Suppressor macrophage treated with lipopolysaccharide for 1 hour (primary cell): ENCODE measurements at places on chromosomes 12 and 14.

GRCh38 chr14:30355431-30355913 lies 203.5 kb upstream of the G2E3 start:
- DNase-seq: no peak

DNA sequence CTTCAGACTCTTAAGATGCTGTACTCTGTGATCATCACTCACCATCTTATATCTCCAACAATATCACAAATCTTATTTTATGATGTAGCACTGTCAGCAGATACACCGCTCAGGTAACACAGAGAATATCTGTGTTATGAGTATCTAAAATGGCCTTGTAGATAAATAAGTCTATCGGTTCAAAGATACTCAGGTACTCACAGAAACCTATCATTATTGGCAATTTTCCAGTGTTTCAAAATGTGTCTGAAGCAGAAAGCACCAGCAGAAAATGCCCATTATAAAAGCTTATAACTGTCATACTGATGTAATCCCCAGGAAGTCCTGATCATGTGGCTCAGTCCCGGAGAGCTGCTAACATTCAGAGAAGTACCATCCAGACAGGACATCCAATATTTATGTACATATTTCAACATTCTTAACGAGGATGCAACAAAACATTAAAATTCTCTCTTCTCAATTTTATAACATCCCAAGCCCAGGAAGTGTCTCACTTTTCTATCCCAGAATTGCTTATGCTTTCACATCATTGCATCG lies 190.7 kb upstream of the LMNTD1 start:
- DNase-seq: no peak

DNA sequence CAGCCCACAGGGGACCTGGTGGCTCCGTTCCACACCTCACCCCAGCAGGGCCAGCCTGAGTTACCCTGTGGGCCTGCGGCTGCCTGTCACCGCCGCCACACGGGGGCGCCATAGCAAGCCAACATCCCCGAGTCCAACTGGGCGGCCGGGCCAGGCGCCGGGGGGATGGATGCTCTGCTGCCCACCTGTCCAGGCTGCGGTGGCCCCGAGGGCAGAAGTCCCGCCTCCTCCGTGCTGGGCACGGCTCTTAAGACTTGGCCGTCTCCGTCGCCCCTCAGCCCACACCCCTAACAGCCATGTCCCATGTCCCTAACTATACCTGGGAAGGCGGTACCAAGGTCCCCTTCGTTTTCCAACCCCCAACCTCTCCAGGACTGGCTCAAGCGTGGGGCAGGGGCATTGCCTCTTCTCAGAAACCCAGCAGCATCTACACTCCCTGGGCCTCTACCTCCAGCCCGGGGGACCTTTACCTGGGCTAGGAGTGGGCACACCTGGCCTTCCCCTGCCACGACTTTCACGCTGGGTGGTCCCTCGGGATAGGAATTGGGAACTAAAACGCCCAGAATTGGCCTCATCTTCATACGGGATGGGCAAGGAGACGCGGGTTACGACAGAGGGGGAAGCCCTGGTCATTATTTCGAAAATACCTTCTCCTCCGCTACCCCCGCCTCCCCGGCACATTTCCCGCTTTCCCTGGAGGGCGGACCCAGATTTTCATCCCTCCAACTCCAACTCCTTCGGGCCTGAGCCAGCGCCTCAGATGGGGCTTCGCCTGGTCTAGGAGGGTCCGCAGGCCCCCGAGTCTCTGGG lies 1.1 kb upstream of the CYP46A1 start:
- peak; percentile 89 for DNase-seq

- no peak for DNase-seq
These were observed 59.9 kb downstream of the TTLL5 start for GRCh38 chr14:75720842-75721498.

GRCh38 chr14:101065246-101065645 lies 161.7 kb upstream of the RTL1 start:
- DNase-seq: no peak

DNA sequence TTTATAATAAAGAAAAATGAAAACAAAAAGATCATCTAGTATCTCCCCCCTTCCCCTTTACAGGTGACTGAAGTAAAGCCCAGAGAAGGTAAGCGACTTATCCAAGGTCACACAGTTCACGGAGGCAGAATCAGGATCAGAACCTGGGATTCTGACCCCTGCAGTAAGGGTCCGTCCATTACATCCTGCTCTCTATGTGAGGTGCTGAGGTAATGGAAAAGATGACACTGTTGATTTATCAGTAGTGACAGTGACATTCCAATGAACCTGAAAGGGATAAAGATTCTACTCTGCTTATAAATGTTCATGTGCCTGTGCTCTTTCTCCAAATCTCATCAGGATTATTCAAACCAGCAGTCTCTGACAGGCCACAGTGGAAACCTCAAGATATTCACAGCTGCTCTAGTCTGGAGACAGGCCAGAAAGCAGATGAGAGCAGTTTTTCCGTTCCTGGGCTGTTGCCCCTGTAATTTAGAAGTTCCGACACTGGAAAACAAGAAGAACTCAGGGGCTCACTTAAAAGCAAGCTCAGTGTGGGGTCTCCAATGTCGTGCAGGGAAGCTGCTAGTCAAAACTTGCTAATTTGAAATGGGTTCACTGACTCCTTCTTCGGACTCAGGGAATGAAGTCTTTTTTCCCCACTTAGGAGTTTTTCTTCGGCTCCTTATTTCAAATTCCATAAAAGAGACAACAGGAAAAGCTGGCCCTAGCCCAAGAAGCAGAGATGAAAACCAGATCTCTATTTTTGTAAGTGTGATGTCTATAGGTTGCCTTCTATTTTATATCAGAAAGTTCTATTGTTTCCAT lies 131.8 kb upstream of the EEA1 start:
- no peak for DNase-seq

GRCh38 chr14:78297858-78298257 lies 127.7 kb downstream of the NRXN3 start:
- DNase-seq: no peak

DNA sequence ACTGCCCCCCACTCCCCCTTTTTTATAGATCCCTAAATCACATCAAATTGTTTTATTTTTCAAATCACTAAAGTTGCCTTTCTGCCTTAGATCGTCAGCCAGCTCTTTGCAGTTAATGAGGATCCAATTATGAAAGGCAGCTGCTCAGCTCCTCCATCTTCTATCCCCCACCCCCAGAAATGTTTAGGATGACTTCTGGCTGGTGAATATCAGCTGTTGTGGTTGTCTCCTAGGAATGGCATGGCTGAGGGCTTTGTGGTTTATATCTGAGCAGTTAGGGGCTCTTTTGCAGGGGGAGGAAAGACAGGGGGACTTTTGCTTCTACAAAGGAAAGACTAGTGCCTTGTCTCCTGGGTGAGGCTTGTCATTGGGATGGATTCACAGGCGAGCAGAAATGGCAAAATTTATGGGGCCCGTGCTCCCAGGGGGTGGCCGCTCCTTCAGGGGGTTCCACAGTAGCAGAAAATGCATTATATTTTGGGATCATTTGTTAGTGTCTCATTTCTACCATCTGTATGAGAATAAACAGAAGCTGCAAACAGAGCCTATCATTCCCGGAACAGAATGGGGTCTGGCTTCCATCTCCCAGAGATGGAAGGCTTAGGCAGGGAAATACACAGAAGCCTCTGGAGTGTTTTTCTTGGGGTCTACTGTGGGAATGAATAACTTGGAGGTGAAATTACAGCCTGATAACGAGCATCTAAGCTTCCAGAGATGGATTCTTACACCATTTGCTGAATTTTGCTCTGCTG lies 6.5 kb downstream of the JDP2 start:
- DNase-seq: no peak

DNA sequence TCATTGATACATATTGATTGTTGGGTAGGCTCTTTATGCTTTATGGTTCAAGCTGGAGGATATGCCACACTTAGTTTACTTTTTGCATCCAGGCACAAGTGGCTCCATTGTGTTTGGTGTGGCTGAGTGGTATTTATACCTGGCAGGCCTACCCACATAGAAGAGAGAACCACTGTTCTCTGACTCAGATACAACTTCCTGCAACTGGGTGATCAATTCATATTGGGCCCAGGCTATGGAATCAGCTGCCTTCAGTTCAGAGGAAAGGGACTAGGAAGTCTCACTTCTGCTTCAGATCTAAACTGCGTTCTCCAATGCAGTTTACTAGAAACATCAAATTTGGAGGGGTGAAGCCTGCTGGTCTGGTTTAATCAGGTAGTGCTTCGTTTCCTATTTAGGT lies 49.8 kb upstream of the LRRK2 start:
- no peak for DNase-seq
